ENCODE measurements at places on chromosomes 1 and 21. TPM values are rescaled to one million over a fixed set of nuclear protein-coding genes. Genes with fewer than 3 reads are reported as not detected.

DNA sequence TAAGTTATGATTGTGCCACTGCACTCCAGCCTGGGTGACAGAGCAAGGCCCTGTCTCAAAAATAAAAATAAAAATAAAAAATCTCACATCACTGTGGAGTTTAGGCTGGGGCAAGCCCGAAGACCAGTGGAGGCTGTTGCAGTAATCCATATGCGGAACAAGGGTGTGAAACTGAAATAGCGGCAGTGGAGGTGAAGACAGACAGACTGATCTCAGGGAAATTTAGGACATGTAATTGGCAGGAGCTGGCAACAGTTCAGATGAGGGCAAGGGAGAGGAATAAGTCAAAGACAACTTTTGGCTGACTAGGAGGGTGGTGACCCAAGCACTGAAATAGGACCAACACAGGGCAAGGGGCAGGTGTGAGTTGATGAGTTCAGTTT, 8.4 kb downstream of the ARMH1 start:
- DNase-seq, result no peak
- no peak overlapping the region for H3K27ac ChIP-seq
- H3K4me3 ChIP-seq, result no peak overlapping the region

GRCh38 chr1:153417136-153417888, 992 bp downstream of the S100A7A start:
- no peaks in the 10 kb centered on the region for H3K36me3 ChIP-seq
- no peak for DNase-seq
- no peaks in the 10 kb centered on the region for H3K4me1 ChIP-seq
- H3K27ac ChIP-seq, result no peak overlapping the region
- no peaks in the 10 kb centered on the region for H3K27me3 ChIP-seq

- no peak overlapping the region for H3K4me3 ChIP-seq
- no peaks in the 10 kb centered on the region for H3K36me3 ChIP-seq
- no peak for DNase-seq
These were observed 6.6 kb upstream of the NTPCR start for GRCh38 chr1:232943679-232944252.

The GPR161 gene
- total RNA-seq, result 11.1 TPM

The SEC16B gene
- total RNA-seq, result 4.3 TPM

The DIRAS3 gene
- total RNA-seq, result 8.6 TPM

Data from IMR-90 (cell line).